T-helper 22 cell (primary cell): ENCODE measurements at places on chromosomes 1 and 21.

DNA sequence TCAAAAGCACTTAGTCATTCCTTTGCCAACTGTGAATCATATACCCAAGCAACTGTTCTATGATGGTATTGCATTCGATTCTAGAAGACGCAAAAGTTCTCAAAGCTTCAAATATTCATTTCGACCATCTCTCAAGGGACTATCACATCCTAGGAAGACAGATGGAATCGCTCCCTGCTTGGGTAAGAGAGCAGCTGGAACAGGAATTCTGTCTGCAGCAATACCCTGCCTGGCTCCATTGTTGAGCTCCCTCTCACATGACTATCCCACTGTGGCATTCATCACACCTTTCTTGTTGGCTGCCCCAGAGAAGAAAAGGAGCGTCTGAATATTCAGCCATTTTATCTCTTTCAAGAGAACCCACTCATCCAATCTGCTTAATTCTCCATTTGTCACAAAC lies 397.7 kb downstream of the NTNG1 start:
- DNase-seq = no peak

GRCh38 chr1:8439015-8439702 lies 121.2 kb downstream of the SLC45A1 start:
- no peak for DNase-seq

DNA sequence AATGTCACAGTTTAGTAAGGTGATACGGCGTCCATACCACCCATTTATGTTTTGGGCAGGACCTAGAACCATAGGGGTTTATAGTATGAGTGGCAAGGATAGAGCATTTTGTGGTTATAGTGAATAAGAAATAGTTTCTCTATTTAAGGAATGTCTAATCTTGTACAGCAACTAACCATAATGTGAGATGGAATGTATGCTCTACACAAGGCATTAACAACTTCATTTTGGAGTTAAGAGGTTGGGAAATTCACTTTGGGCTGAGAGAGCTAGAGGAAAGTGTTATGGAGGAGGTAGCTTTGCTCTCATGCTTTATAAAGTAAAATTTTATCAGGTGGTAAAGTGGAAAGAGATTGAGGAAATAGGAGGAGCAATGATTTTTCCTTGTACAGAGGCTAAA lies 3.0 kb upstream of the MCL1 start:
- no peak for DNase-seq

DNA sequence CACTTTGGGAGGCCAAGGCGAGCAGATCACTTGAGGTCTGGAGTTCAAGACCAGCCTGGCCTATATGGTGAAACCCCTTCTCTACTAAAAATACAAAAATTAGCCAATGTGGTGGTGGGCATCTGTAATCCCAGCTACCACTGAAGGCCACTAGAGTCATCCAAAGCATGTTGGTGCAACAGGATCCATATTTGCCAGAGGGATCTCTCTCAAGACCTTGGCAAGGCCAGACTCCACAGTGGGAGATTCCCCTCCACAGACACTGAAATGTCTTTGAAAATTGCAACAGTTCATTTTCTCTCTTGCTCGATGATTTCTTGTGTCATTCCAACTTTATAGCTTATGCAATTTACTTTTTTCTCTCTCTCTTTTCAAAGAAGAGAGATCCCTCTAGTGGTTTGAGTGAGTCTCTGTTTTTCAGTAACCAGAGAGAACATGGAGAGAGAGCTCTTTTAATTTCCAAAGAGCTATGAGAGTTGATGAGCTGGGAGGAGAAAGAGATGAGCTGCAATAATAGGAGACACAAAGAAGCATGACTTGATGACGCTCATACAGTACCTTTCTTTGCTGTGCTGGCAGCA lies 176.8 kb upstream of the USP25 start:
- DNase-seq = no peak

GRCh38 chr21:21200103-21200938 lies 202.1 kb downstream of the NCAM2 start:
- no peak for DNase-seq

GRCh38 chr21:44304877-44305293 lies 5.0 kb downstream of the PFKL start:
- DNase-seq = no peak

- DNase-seq = no peak
These were observed 175.4 kb downstream of the HIVEP3 start for GRCh38 chr1:41743366-41743765.

DNA sequence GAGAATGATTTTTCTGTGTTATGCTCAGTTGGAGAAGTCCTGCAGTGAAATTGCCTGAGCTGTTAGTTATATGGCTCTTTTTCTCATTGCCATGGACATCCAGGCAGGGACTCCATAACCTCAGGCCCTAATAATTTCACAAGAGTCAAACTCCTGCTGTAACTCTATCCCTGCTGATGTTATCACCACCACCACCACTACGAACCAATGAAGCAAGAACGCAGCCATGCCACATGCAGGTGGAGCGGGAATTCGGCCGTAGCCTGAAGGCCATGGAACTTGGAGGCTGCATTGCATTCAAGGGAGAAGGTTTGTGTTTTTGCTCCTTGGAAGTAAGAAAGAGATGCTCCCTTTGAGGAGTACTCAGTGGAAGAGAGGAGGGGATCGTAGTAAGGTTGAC lies 16.8 kb upstream of the DLGAP3 start:
- no peak for DNase-seq

DNA sequence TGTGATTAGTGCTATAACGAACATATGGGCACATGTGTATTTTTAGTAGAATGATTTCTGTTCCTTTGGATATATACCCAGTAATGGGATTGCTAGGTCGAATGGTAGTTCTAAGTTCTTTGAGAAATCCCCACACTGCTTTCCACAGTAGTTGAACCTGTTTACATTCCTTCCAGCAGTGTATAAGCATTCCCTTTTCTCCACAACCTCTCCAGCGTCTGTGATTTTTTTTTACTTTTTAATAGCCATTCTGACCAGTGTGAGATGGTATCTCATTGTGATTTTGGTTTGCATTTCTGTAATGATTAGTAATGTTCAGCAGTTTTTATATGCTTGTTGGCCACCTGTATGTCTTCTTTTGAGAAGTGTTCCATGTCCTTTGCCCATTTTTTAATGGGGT lies 81.8 kb upstream of the SLC44A3 start:
- DNase-seq = no peak

DNA sequence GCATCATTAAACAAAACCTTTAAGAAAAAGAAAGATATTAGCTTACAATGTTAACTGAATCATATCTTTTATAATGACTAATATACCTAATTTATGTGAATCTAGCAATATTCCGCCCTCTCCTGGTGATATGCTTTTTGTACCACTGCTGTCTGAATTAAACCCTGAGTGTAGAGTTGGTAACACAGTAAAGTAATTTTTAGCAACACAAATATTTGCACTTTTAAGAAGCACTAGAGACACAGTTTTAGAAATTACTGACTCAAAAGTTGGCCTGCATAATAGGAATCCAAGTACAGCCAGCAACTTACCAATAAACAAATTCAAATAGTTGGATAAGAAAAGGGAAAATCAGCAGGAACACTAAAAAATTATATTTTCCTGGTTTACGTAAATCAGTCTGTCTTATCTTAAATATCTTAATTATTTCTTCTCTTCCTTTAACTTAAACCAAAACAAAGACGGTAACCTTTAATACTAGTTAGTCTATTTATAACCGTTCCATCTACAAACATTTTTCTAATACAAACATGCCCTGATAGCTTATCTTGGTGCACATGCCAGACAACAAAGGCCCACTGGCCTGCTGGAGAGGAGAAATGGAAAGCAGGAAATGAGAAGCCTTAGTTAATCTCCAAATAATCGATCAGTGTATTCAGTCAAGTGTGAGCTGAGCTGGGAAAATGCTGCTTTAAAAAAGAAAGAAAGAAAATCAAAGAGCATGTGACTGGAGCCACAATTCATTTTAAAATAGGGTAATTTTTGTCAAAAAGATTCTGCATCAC lies 246.0 kb downstream of the RERE start:
- no peak for DNase-seq

GRCh38 chr21:45088116-45088515 lies 13.7 kb downstream of the ADARB1 start:
- DNase-seq = no peak

DNA sequence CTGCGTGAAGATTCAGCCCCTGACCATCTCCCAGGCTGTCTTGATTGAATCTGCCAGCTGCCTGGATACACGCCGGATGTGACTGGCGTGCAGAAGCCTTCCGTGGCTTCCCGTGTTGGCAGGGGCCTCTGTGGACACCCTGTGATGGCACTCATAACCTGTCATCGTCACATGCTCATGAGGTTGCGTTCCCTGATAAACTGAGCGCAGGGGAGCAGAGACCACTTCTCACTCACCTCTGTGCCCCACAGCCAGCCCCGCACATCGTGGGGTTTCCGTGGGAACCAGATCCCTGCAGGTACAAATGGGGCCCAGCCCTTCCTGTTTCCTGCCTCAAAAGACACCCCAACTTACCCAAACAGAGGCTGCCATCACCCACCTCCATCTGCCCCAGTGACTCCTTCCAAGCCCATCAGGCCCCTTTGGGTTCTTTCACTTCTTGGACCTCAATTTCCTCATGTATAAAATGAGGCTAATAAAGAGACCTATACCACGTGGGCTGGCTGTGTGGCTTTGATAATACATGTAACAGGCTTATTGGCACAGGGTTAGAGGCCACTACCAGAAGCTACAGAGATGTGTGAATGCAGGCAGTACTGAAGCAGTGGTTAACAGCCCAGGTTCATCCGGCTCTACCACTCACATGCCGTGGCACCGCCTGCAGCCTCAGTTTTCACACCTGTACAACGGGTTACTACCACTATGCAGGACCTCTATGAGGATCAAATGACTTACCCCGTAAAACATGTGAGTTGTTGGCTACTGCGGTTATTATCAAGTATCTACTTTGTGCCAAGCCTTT lies 23.6 kb downstream of the HTR6 start:
- DNase-seq = peak; percentile 51

- DNase-seq = no peak
These were observed 16.5 kb downstream of the TLCD4 start for GRCh38 chr1:95133687-95134086.

- DNase-seq = no peak
These were observed 734.2 kb upstream of the ADAMTS5 start for GRCh38 chr21:27700974-27701614.

GRCh38 chr1:208942394-208943130 lies 641.0 kb upstream of the CAMK1G start:
- DNase-seq = no peak

GRCh38 chr1:112772781-112773180 lies 57.6 kb upstream of the PPM1J start:
- DNase-seq = no peak

GRCh38 chr1:62784509-62785365 lies 805 bp downstream of the ATG4C start:
- DNase-seq = no peak

DNA sequence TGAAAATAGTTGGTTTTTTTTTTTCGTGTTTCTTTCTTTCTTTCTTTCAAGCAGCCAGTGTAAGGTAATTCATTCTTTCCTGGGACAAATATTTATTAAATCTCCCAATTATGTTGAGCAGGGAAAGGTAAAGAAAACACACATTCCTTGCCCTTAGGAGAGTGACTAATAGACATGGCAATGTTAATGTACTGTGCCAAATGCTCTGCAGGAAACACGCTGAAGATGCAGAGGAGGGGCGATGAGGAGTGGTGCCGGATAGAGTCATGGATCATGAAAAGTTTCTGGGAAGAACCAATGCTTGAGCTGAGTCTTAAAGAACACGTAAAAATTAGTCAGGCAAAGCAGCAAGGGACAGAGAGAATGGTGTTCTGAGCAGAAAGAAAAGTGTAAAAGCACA lies 199.2 kb downstream of the DNM3 start:
- DNase-seq = no peak

DNA sequence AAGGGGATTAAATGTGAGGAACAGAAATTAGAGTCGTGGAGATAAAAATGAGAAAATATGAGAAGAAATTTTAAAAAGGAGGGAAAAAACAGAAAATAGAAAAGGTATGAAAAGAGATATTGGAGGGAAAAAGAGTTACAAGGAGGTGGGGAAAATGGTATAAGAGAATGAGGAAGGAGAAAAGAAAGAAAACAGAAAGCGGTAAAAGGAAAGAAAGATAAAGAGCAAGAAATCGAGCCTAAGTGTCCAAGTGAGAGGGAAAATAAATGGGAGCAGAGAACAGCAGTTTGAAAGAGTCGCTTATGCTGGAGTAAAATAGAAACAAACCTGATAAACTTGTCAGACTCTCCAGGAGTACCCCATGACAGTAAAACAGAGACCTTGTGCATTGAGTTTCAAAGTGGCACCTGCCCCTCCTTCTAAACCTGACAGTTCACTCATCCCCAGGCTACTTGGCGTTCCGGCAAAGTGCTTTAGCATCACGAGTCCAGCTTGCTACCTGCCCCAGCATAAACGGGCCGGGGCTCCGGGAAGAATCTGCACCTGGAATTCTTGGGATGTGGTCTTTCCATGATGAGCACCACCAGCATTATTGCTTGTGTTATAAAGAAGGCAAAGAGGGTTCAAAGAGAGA lies 585 bp downstream of the NEGR1 start:
- DNase-seq = no peak

GRCh38 chr1:204837440-204838084 lies 33.1 kb upstream of the NFASC start:
- no peak for DNase-seq

- DNase-seq = no peak
These were observed 73.3 kb upstream of the PDE4B start for GRCh38 chr1:65719391-65719790.

- DNase-seq = no peak
These were observed 46.4 kb upstream of the NBL1 start for GRCh38 chr1:19597496-19598309.

GRCh38 chr1:155134880-155135414 lies 705 bp upstream of the SLC50A1 start:
- peak; percentile 37 for DNase-seq

DNA sequence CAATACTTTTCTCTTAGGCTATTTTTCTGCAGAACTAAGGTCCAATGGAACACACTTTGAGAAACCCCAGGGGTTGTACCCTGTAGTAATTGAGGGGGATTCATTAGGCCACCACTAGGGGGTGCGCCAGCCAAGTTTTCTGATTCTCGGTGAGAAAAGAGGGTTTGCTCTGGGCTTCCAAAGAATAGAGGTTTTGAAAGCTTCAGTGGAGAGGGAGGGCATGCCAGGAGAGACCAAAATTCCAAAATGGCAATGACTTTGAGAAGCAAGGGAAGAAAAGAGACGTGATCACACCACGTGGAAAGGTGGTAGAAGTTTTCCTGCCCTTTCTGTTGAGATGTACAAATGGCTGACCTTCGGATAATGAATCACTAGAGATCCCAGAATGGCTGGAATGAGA lies 323.3 kb downstream of the RPS6KC1 start:
- no peak for DNase-seq

DNA sequence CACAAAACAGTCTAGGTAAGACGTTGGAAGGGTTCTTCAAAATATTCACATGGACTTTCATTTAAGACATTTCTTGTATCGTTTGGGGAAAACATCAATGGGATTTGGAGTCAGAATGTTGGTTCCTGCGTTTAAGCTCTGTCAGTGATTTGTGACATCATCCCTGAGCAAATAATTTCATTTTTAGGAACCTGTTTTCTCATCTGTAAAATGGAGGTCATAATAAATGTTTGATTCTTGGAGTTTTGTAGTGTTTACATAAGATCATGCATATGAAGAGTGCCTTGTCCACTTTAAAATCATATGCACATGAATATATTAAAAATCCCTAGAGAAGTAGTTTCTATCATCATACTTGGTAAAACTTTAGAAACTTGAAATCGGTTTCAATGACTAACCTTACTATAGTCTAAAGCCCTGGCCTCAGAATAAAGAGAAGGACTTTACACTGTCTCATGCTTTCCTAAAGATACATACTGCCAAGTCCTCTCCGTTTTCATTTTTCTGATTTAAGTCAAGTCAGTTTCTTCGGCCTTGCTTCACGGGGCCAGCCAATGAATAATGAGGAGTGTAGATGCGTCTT lies 178.4 kb downstream of the ADSS2 start:
- DNase-seq = no peak

GRCh38 chr1:157415661-157416060 lies 136.7 kb downstream of the FCRL5 start:
- no peak for DNase-seq
